ENCODE measurements at places on chromosomes 6 and 20.

- DNase-seq, result no peak
These were observed 509.9 kb upstream of the ID4 start for GRCh38 chr6:19327241-19327640.

DNA sequence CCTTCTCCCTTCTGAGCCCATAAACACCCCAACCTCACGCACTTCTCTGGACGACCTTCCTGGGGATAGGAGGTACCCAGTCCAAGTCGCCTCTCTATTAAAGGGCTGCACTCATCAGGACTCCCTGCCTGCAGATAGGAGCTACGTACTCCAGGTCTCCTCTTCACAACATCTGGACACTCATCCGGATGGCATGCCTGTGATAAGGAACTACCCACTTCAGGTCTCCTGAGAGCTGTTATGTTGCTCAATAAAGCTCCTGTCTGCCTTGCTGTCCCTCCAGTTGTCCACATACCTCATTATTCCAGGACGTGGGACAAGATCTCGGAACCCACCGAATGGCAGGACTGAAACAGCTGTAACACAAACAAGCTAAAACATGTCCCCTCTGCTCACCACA lies 548.0 kb downstream of the TBC1D32 start:
- no peak for DNase-seq

- DNase-seq, result no peak
These were observed 13.2 kb downstream of the CPNE5 start for GRCh38 chr6:36825994-36826393.

- no peak for DNase-seq
These were observed 123.8 kb downstream of the CDKAL1 start for GRCh38 chr6:20658053-20658452.

DNA sequence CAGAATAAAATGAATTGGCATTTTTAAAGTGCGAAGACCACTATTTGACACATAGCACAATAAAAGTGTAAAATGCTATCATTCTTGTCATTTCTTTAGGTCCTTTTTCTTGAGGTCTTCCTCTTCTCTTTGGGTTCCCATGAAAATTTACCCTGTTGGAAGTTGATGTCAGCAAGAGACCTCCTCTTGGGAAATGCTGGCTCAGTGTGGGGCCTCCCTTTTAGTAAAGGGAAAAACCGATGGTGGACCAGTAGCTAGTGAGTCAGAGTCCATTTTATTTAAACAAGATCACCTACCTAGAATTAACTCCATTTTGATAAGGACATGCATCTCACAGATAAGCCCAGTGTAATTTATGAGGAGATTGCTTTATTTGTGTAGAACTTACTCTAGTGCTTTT lies 37.7 kb upstream of the HLA-C start:
- no peak for DNase-seq

- DNase-seq, result no peak
These were observed 13.6 kb downstream of the GSTA2 start for GRCh38 chr6:52749556-52750152.

- DNase-seq, result no peak
These were observed 159.3 kb upstream of the JARID2 start for GRCh38 chr6:15086348-15087158.

- DNase-seq, result no peak
These were observed 201.6 kb upstream of the SNX9 start for GRCh38 chr6:157621406-157621805.

GRCh38 chr6:3359973-3360726 lies 96.7 kb downstream of the SLC22A23 start:
- no peak for DNase-seq

DNA sequence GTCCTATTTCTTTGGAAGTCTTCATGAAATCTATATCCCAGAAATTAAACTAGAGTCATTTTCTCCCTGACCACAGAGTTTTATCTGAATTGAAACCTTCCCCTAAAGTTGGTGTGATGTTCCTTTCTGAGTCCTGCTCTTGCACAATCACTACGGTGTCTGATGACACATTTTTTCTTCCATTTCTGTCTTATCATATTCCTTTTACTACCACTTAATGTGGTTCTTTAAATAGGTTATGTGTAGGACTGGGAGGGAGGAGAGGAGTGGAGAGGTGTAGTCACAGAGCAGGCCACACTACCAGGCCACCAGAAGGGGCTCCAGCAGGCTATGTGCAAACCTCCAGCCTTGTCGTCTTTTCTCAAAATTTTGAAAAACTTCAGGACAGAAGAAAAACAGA lies 39.7 kb upstream of the ATXN1 start:
- no peak for DNase-seq

- no peak for DNase-seq
These were observed 36.0 kb downstream of the ADNP start for GRCh38 chr20:50895111-50895830.

- DNase-seq, result no peak
These were observed at the start of gene SGK2 for GRCh38 chr20:43558412-43559146. SGK2 (plus strand) TSS chr20:43559027; CDS start chr20:43566496, 7,469 bp downstream.

- no peak for DNase-seq
These were observed 1.1 kb downstream of the ATP6V1G2 start for GRCh38 chr6:31545291-31545690.

GRCh38 chr6:161105408-161105807 lies 113.8 kb downstream of the MAP3K4 start:
- DNase-seq, result no peak

DNA sequence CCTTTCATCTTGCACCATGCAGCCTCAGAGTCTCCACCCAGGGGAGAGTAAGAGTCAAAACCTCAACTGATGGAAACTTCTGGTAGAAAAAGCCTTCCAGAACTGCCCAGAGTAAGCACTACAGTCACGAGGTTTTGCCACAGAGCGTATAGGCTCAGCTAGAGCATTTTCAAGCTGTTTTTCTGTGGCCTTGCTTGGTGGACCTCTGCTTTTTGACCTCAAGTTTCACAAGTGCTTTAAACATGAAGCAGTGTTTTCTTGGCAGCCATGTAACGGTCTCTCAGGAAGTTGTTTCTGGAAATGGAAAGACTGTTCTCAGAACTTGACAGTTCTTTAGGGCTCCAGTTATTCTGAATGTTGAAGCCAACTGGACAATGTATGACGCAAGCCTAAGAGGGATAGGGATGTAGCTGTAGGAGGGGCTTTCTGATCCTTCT lies 146.5 kb downstream of the ZDHHC14 start:
- no peak for DNase-seq

DNA sequence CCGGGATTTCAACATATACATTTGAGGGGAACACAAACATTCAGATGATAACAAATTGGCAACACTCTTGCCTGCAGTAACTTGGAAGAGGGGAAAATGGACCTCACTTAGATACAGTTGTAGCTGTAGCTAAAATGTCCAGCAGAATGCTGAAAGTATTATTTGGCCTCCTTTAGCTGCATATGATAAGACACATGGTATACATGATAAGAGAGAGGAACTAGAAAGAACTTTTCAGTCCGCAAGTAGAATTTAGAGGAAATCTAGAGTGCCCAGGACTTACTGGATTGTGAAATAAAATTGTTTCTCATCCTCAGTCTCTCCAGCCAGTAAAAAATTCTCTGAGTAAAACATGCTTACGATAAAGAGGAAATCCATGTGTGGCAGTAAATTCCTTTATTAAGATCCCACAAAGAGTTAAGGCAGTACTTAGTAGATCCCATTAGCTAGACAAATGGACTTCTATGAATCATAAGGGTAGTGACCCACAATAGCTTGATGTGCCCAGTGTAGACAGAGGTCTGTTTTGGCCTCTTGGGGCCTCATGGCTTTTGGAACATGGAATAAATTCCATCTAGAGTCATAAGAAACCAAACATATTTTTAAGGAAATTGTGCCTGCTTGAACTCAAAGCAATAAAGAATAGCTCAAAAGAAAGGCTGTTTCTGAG lies 87.9 kb upstream of the RBM24 start:
- no peak for DNase-seq

DNA sequence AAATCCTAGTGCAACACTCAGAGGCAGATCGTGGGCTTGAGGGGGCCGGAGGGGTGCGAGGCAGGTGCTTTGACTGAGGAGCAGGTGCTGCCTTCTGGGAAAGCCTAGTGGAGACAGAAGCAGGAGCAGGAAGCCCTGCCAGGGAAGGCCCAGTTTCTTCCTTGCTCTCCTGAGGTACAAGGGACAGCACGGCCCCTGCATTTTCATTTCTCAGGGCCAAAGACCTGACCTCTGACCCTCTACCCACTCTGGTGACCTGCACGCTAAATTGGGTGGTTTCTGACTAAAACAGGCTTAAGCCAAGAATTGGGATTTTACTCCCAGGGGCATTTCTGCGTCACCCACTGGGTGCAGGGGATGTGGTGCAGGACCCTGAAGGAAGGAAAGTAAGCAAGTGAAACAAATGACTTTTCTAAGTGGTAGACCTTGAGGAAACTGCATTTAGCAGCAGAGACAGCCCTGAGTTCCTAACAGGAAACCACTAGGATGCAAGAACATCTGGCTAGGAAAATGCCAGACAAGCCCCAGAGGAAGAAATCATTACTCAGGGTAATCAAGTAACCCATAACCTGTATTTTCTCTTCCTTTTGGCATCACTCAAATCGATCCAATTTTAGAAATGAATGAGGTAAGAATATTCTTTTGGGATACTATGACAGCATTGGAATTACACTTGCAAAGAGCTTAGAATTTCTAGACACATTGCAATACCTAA lies 141.7 kb downstream of the CD164 start:
- no peak for DNase-seq

DNA sequence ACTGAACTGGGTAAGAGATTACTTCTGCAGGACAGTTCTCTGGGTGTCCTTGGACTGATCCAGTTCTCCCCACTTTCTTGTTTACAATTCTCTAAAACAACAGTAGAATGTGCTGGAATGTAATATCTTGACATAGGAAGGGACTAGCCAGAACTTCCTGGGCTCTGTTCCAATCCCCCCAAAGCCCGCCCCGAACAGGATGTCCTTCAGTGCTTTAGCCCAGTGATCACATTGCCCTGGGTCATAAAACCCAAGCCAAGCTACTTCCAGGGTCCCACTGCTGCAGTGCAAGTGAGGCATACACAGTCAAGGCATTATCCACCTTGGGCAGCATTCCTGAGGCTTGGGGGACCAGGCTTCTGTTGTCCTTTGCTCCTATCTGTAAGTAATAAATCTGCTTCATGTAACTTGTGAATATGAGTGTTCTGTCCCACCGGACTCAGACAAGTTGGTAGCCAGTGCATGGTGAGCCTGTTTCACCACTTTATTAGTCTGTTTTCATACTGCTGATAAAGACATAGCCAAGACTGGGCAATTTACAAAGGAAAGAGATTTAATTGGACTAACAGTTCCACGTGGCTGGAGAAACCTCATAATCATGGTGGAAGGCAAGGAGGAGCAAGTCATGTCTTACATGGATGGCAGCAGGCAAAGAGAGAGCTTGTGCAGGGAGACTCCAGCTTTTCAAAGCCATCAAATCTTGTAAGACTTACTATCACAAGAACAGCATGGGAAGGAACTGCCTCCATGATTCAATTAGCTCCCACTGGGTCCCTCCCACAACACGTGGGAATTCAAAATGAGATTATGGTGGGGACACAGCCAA lies 23.5 kb downstream of the FITM2 start:
- DNase-seq, result no peak

DNA sequence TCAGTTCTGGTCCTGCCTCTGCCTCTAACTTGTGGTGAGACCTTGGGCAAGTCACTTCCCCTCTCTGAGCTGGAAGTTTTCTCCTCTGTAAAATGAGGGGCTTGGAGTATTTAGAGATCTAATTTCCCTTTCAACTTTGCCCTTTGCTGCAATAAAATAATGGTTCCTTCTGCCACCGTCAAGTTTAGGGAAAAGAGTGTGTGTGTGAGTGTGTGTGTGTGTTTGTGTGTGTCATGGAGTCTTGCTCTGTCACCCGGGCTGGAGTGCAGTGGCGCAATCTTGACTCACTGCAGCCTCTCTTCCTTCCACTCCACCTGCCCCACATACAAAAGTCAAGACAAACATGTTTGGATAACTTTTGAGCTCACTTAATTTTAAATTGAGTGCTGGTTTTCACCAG lies 39.2 kb upstream of the PIM1 start:
- DNase-seq, result no peak

GRCh38 chr6:126607289-126607688 lies 267.4 kb downstream of the CENPW start:
- DNase-seq, result no peak

- DNase-seq, result no peak
These were observed 7.2 kb upstream of the THEMIS start for GRCh38 chr6:127907960-127908640.

- DNase-seq, result peak; percentile 63
These were observed 58.9 kb downstream of the ZNF831 start for GRCh38 chr20:59222253-59223181.

GRCh38 chr20:24810676-24811407 lies 138.2 kb upstream of the CST7 start:
- no peak for DNase-seq

DNA sequence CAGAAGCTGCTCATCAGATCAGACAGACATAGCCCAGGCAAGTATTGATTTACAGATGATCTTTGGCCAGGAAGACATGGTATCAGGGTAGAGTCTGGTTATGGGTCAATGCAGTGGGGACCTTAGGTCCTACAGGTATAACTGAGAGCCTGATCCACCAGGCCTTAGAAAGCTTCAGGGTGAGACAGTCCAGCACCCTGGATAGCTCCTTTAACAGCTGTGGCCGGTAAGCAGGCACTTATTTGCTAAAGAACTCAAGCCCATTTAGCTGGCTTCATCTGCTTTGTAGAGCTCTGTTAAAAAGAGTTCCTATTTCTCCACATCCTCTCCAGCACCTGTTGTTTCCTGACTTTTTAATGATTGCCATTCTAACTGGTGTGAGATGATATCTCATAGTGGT lies 39.6 kb downstream of the ESR1 start:
- DNase-seq, result no peak

DNA sequence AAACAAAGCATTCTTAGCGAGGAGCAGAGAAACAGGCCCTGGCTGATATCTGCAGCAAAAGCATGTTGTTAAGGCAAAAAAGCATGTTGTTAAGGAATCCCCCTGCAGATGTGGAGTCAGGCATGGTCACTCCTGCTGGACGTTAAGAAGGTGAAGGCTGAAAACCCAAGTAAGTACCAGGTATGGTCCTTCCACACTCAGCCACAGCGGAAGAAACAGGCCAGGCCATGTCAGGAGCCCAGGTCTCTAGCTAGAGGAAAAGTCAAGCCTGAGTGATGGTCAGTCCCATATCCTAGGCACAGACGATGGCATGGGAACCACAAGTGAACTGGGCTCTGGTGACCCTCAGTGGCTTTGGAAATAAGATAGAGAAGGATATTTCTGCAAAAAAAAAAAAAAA lies 32.5 kb upstream of the MAS1L start:
- DNase-seq, result no peak

- no peak for DNase-seq
These were observed 15.6 kb upstream of the BICRAL start for GRCh38 chr6:42766163-42766670.

GRCh38 chr6:105869835-105870440 lies 216.2 kb upstream of the PRDM1 start:
- DNase-seq, result no peak

DNA sequence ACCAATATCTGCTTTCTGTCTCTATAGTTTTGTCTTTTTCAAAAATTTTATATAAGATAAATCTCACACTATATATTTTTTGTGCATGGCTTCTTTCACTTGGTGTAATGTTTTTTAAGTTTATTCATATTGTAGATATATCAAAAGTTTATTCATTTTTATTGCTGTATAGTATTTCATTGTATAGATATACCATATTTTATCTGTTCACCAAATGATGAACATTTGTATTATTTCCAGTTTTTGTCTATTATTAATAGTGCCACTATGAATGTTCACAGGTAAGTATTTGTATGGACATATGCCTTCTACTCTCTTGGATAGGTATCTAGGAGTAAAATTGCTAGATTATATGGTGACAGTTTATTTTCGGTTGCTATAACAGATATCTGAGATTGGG lies 289.5 kb upstream of the CITED2 start:
- DNase-seq, result no peak

Data from activated CD4-positive, CD25-positive, alpha-beta regulatory T cell (primary cell).